ENCODE measurements at places on chromosomes 6 and 20. TPM values are rescaled to one million over a fixed set of nuclear protein-coding genes. Genes with fewer than 3 reads are reported as not detected.

GRCh38 chr20:4681401-4681800 is 40.3 kb upstream of the PRND start:
- DNase-seq: no peak

FLRT3 gene
- total RNA-seq: not detected

DNA sequence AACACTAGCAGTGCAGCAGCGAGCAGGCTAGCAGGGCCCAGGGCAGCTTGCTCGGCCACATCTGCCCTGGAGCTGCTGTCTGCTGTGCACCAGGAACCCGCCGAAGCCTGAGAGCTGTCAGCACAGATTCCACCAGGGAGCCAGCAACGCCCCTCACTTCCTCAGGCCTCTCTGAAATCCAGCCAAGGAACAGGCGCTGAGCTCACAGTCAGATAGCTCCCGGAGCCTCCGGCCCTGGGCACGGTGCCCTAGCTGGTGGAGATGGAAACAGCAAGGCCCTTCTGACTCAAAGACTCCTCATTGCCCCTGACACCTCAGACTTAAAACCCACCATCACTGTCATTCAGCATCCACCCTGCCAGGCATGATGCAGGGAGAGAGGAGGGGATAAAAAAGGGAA is 839.4 kb downstream of the MAFB start:
- DNase-seq: no peak

- no peak for DNase-seq
These were observed 202.3 kb downstream of the ERMARD start for GRCh38 chr6:169953686-169954085.

DNA sequence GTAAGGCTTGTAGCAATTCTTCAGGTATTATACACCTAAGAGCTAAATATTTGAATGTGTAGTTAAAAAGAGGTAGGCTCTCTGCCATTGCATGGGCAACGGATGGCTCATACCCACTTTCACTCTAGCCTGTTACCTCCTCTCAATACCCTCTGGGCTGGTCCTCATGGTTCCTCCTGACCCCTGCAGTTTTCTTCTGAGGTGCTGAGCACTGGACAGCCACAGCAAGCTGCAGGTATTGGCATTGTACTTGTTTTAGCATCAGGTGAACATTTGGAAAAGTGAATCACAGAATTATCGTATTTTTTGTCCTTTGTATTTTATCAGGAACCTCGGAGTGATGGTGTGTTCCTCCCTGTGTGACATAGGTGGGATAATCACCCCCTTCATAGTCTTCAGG is 32.9 kb downstream of the SLC22A1 start:
- DNase-seq: no peak

- no peak for DNase-seq
These were observed 170.0 kb downstream of the MRPL14 start for GRCh38 chr6:43957273-43957672.
